ENCODE measurements at places on chromosomes 6 and 20. TPM values are rescaled to one million over a fixed set of nuclear protein-coding genes. Genes with fewer than 3 reads are reported as not detected.

Gene SIRPD
- not detected for polyA plus RNA-seq

- peak; percentile 78 for DNase-seq
These were observed 114.3 kb upstream of the BTN3A2 start for GRCh38 chr6:26250698-26251044.

Gene OR2H1
- polyA plus RNA-seq: not detected

- DNase-seq: no peak
These were observed 34.1 kb upstream of the ARMH2 start for GRCh38 chr6:24832794-24833193.

GRCh38 chr20:57147185-57147584, 119.3 kb downstream of the BMP7 start:
- no peak for DNase-seq

GRCh38 chr6:131652472-131652871, 15.4 kb downstream of the ENPP3 start:
- no peak for DNase-seq

- peak; percentile 52 for DNase-seq
These were observed 37.0 kb downstream of the MAK start for GRCh38 chr6:10801224-10801848.

Gene POU3F2
- polyA plus RNA-seq: 0.21 TPM

- no peak for DNase-seq
These were observed 47.9 kb downstream of the HMGN3 start for GRCh38 chr6:79186564-79186963.

DNA sequence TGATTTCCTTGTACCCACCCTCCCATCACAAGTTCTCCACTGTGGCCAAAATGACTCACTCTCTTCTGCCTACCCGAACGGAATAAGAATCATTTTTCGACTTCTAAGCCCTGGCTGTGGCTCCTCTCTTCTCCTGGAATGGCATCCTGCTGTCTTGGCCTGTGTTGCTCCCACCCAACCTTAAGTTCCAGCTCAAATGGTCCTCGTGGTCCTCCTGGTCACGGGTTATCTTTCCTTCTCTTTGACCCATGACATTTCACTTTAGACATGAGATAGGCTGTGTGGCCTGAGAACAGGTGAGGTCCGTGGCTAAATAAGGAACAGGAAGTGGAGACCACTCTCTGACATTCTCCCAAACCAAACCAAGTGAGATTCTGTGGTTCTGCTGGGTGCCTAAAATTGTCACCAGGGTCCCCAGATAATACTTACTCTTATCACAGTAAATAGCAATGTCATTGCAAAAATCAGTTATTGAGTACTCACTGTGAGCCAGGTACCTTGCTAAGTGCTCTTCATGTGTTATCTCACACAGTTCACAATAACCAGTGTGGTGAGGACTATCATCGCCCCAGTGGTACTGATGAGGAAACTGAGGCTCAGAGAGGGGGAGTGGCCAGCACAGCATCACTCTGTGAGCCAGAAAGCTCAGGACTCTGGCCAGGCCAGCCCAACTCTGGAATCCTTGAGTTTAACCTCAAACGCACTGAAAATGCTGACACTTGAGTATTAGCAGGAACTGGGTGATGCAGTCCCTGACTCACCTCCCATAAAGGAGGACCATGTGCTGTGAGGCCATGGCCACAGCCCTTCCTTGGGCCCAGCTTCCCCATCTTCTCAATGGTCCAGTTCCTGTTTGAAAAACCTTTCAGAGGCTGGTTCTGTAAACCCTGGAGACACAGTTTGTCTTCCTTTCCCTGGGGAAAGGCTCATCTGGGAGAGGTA, 74.8 kb upstream of the SIRPA start:
- no peak for DNase-seq

GRCh38 chr20:11920083-11920482, 2.4 kb downstream of the BTBD3 start:
- no peak for DNase-seq

GRCh38 chr6:84227044-84227433, 404 bp downstream of the CEP162 start:
- DNase-seq: peak; percentile 8

- DNase-seq: no peak
These were observed 31.7 kb downstream of the GSTA3 start for GRCh38 chr6:52877786-52878185.

Gene MANEA
- 15.7 TPM for polyA plus RNA-seq

Gene PSMB9
- 4.3 TPM for polyA plus RNA-seq

All from muscle of arm (tissue), 14 donors.